Cerebellar cortex (tissue), 1 donor: ENCODE measurements at places on chromosomes 12 and 14.
A peak's percentile ranks its signal among the peaks of the same experiment; 100 is the strongest.

DNA sequence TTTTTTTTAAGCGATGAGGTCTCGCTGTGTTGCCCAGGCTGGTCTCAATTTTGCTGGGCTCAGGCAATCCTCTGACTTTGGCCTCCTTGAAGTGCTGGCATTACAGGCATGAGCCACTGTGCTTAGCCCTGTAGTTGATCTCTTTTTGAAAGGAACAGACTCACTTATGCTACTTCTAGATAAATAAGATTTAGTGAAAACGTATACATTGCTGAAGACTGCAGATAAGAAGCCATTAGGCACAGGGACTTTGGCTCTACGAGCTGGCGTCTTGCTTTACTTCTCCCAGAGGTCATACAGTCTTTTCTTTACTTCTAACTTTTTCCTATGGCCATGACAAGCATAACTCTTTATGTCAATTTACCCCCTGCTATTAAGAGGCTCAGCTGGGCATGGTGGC is 9.4 kb downstream of the PTGR2 start:
- no peak for DNase-seq

- no peak for DNase-seq
These were observed 26.3 kb upstream of the CD69 start for GRCh38 chr12:9786726-9787717.

- DNase-seq = no peak
These were observed 59.9 kb upstream of the FBRSL1 start for GRCh38 chr12:132429946-132430643.

GRCh38 chr14:76811561-76811960 is 1.1 kb downstream of the ANGEL1 start:
- DNase-seq = peak; percentile 13

- DNase-seq = no peak
These were observed 124.5 kb downstream of the NCOR2 start for GRCh38 chr12:124442772-124443445.

DNA sequence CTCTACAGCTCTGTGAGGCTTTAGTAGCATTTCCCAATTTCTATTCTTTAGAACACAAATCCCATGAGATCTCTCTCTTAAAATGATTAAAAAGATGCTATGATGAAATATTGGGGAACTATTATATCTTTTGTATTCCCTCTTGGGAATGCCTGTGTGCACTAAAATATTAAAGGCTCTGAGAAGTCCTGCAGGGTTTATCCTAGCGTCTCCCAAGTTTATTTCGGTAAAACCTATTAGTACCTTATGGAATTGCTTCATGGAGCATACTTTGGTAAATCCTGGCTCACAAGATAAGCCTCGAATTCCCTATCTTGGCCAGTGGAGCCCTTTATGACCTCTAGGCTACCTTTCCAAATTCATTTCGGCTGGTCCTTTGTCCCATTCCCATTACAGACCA is 306.8 kb downstream of the VRK1 start:
- no peak for DNase-seq

DNA sequence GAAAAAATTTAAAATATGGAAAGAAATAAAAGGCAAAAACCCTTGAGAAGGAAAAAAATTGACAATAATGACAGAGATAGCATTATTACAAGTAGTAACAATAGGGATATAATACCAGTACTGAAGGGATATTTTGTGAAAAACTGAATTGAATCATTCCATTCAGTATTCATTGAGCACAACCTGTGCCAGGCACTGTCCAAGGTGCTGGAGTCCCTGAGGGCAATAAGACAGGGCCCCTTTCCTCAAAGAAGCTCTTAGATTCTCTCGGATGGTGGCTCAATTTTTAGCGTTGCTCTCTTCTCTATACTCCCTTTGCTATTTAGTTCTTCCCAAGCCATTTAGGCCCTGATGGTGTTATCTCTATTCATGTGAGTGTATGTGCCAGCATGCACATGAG is 34.3 kb upstream of the GAS2L3 start:
- no peak for DNase-seq

GRCh38 chr12:49059299-49060171 is 1.1 kb downstream of the KMT2D start:
- no peak for DNase-seq

GRCh38 chr12:72098622-72099021 is 160.0 kb downstream of the TPH2 start:
- DNase-seq = no peak

- DNase-seq = no peak
These were observed 113.0 kb downstream of the DYRK2 start for GRCh38 chr12:67761566-67761965.

GRCh38 chr12:58496411-58497190 is 423.7 kb downstream of the LRIG3 start:
- DNase-seq = no peak

GRCh38 chr14:91117960-91118359 is 4.1 kb downstream of the DGLUCY start:
- DNase-seq = no peak

GRCh38 chr12:120049426-120049825 is 60.4 kb downstream of the BICDL1 start:
- no peak for DNase-seq

- DNase-seq = no peak
These were observed 122.5 kb downstream of the ETV6 start for GRCh38 chr12:11771895-11772502.

DNA sequence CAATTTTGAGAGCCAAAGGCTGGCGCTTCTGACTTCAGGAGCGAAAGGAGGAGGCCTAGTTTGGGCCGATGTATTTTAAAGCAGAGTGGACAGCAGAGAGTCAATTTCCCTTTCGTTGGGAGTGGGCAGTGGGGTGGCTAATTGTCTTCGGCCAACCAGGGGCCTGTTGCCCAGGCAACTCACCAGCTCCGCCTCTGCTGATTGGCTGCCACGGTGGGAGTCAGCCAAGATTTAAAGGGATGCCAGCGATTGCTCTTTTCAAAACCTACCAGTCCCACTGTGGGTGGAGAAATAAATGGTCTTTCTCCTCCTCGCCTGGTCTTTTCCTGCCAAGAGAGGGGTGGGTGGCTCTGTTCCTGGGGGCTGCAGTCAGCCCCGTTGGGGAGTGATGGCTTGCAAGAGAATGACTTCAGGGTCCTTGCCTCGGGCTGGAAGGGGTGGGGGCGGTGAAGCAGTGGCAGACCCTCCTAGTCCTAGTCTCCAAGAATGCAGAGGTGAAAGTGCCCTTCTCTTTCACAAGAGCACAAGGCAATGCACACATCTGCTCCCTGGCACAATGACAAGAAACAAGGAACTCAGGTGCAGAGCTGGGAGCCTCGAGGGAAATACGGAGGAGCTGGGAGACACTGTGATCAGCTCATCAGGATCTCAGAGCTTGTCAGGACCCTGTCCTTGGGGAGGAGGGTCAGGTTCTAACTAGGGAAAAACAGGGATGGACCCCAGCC is 37.7 kb downstream of the RASAL1 start:
- peak; percentile 92 for DNase-seq

DNA sequence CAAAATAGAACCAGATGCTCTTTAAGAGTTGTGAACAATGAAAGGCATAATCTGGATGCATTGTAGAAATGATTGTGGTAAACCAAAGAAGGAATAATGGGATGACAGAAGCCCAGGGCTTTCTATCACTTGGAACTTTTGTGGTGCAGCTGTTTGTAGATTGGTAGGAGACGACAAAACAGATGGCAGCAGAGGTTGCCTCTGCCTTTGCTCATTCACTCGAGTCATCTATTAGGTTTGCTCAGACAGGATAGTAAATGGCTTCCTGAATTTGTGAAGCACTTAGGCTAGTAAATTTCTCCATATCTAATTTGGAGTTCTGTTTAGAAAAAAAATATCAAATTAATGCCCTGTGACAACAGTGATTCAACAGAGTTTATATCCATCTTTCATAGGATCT is 78.4 kb downstream of the FGD4 start:
- DNase-seq = no peak

DNA sequence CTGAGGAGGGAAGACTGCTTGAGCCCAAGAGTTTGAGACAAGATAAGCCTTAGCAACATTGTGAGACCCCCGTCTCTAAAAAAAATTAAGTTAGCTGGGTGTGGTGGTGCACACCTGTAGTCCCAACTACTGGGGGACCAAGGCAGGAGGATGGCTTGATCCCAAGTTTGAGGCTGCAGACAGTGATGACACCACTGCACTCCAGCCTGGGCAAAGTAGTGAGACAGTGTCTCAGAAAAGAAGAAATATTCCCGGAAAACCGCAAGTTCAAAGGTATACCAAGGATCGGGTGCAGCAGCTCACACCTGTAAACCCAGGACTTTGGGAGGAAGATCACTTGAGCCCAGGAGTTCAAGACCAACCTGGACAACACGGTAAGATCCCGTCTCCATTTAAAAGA is 5.8 kb downstream of the PTGES3 start:
- no peak for DNase-seq

DNA sequence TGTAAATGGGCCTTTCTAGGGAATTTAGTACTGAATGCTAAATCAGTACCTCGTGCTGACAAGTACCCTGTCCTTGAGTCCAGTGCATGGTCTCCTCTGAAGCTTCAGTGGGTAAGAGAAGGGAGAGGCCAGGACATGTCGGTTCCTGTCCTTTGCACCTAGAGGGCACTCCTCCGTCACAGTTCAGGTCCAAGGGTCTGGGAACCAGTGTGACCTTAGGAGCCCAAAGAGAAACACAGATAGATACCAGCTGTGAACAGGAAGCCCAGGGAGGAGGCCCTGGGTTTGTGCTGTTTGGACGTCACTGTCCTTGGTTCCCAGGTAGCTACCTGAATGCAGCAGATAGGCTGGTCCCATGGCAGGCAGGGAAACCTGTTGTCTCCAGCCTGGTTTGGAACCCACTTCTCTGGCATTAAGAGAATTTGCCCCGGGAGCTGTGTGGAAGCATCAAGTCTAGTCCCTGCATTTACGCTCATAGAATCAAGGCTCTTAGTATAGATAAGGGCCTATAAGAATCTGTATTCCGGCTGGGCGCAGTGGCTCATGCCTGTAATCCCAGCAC is 3.9 kb upstream of the FGF23 start:
- peak; percentile 4 for DNase-seq

DNA sequence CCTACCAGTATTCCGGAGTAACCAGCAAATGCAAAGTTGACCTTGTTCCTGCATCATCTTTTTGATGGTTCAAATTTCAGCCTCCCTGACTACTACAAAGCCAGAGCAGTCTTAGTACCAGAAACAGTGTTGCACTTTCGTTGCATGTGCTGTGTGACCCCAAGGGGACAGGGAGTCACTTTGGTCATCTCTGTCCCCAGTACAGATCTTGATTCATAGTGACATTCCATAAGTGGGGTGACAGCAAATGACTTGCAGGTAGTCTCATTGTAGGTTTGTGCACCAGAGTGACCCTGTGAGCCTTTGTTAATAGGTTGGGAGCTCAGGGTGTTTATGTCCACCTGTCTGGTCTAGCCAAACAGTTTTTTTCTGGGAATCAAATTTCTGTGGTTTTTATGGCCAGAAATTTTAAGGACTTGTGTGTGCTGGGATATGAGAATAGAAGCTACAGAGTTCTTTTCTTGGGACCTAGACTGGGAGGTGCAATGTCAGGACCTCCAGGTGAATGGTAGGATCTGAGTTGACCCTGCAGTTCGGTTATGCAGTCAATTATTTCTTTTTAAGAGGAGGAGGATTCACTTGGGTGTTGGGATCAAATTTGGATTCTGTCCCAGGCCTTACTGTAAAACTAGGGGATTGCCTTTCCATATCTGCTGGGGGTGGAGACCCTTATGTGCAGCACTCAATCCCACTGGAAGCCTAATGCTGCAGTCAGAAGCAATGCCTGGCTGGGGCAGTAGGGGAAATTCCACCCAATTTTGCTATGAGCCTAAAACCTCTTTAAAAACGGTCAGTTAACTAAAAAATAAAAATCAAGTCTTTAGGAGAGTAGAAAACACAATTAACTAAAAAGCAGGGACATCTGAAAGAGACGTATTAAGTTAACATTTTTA is 10.1 kb downstream of the EIF5 start:
- DNase-seq = no peak

DNA sequence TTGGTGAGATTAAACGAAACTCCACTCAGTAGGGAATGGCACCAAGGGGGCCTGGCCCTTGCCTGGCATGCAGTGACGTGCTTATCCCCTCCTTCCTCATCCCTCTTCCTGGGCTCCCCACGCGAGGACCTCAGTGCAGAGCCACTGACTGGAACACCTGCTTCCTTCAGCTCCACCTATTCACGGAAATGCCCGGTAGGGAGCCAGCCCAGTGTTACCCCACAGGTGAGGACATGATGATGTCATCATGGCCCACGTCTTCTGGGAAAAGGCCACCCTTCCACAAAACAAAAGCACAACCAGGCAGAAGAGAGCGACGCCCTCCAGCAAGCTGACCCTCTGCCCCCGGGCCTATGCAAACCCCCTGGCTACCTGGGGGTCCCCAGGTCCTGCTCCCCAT is 42.1 kb downstream of the CCDC85C start:
- DNase-seq = no peak

DNA sequence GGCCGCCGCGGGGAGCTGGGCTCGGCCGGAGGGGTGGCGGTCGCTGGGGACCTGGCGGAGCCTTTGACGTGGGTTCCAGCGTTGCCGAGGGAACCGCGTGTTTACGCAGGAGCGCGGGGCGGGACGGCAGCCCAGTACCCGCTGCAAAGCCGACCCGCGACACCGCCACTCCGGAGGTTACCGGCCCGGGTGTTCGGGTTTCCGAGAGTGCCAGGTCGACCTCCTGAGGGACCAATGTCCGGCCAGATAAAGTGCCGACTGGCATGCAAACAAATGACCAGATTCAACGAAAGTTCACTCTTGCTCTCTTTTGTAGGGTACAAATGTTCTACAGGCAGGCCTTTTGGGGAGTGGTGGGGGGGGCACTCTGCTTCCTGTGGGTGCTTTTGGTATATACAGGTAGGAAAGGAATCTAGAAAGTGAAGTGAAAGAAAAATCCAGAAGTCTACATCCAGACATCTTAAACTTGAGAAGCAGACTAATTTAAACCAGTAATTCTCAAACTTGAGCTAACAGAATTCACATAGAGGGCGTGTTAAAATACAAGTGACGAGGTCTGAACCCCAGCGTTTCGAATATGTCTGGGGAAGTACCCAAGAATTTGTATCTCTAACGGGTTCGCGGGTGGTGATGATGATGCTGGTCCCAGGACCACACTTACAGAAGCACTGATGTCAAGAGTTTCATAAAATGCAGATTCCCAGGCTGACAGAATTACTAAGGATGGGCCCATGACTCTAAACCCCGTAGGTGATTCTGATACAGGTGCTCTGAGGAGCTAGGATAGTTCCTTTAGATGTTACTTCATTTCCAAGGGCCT is at the start of gene GPR135:
Gene GPR135 (minus strand): TSS at position 65 of the 820 bp plus-strand sequence. CDS start 154 bp downstream, outside the sequence.
- DNase-seq = peak; percentile 46

DNA sequence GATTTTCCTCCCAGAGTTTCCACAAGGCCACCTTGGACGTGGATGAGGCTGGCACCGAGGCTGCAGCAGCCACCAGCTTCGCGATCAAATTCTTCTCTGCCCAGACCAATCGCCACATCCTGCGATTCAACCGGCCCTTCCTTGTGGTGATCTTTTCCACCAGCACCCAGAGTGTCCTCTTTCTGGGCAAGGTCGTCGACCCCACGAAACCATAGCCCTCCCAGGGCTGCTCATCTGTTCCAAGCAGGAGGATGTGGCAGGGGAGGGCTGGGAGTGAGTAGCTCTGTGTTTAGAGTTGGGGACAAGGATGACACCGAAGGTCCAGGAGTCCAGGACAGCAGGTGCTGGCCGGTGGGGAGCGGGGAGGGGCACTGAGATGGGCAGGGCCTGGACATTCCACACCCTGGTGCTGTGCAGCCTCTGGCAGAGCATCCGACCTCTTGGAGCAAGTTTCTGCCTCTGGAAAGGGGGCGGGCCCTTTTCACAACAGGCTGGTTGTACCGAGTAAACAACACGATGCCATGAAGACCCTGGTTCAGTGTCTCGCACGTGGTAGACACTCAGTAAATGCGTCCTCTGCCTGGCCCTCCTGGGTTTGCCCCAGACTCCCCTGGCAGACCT is 8.2 kb downstream of the SERPINA4 start:
- DNase-seq = no peak

GRCh38 chr12:21627924-21628323 is 23.3 kb upstream of the GYS2 start:
- DNase-seq = no peak
